Stimulated activated CD8-positive, alpha-beta memory T cell treated with anti-CD3 and anti-CD28 coated beads, Interleukin-12 subunit alpha, Interleukin-12 subunit beta, amount 100 ng/mL, for 1 hour (primary cell): ENCODE measurements at places on chromosomes 6 and 20.

DNA sequence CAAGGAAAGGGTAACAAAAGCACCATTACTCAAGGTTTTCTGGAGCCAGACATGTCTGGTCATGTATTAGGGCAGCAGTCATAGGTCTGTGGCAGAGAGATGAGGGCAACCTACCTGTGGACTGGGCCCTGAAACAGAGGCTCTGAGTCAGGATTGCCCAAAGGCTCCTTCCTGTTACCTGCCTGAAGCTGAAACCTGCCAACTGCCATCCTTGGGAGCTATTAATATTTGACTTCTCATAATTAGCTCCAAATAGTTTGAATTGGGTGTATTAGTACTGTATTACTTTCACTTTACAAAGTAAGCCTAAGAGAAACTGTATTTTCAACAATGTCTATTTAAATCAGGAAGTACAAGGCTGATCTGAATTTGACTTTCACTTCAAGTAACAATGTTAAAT, 72.0 kb upstream of the TBX18 start:
- no peak for DNase-seq

GRCh38 chr6:155319902-155320301, 5.6 kb upstream of the TFB1M start:
- no peak for DNase-seq

- no peak for DNase-seq
Observed at GRCh38 chr6:22970004-22970403, 400.6 kb downstream of the HDGFL1 start.

DNA sequence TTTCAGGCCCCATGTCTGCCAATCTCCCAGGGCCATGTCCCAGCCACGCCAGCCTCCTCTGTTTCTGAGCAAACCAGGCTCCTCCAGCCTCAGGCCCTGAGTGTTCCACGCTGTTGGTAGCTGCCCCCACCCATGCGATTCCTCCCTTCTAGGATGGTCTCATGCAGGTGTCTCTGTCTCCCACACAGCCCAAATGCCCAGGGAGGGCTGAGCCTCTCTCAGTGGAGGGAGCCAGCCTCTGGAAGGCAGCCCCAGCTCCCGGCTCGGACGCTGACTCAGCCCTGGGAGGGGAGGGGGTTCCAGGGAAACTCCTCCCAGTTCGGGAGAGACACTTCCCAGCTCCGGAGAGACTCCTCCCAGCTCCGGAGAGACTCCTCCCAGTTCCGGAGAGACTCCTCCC, 122.9 kb upstream of the AFDN start:
- no peak for DNase-seq

- DNase-seq: no peak
Observed at GRCh38 chr6:145551164-145551563, 184.2 kb downstream of the EPM2A start.

- no peak for DNase-seq
Observed at GRCh38 chr20:17327185-17328148, 100.6 kb downstream of the PCSK2 start.

DNA sequence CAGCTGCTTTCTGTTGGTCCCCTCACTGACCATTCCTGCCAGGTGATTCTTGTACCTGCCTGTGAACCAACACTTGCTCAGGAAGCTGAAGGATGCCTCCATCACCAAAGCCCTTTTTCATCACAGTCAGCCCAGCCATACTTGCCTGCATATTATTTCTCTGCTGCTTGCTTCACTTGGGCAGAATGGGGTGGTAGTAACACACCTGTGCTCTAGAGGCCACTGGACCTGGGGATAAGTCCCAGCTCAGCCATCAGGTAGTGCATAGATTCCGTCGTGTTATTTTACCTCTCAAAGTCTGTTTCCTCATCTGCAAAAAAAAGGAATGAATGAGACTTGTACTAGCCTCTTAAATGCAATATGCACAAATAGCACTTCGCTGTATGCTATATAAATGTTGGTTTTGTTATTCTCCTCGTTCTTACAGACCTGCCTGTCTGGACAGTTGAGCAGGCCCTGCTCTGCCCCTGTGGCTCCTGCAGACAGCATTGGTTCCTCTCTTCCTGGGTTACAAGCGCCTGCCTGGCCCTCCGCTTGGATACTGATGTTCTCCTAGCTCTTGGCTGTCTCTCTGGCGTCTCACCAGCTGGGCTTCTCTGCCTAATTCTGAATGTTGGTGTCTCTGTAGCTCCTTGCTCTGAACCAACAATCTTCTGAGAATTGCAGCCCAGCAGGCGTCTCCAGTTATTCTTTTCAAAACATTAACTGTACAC, 151.8 kb downstream of the UNC5CL start:
- DNase-seq: no peak

- DNase-seq: no peak
Observed at GRCh38 chr6:167766986-167767714, 59.6 kb upstream of the AFDN start.

GRCh38 chr6:114377881-114378280, 35.1 kb upstream of the HS3ST5 start:
- no peak for DNase-seq

DNA sequence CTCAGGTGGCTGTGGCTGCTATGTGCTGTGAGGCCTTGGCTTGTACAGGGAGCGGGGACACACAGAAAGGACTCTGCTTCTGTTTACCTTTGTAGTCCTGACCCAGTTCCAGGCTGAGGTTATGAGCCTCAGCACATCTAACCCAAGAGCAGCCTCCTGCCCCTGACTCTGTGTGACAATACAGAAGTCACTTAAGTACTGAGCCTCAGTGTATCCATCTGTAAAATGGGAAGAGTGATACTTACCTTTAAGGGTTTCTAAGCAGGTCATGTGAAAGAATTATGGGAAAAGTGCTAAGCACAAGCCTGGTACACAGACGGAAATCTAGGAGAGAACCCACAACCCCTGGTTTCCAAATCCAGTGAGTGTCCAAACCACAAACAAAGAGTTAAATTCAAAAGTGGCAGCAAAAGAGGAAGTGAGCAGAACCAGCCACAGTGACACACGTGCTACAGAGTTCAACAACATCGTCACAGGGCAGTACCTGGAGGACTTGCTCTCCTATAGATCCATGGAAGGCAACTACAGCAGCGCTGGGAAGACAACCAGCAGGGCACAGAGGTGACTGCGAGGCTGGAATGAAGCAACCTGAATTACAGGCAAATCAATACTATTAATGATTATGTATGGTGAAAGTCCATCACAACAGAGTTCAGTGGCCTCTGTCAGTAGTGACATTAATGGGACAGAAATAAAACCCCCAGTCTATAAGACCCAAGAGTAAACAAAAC, 12.5 kb downstream of the TRIM26 start:
- DNase-seq: no peak

DNA sequence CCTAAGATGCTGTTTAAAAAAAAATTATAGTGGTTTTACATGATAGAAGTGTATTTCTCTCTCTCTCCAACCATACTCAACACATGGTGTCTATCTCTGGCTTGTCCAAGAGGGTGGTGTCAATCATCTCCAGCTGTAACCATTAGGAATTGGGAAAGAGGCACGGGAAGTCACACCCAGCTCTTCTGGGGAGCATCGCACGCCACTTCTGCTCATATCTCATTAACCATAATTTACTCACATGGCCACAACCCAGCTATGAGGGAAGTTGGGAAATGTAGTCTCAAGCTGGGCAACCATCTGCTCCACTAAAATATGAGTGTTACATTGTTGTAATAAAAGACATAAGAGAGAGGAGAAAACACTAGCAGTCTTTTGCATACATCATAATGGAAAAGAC, 30.4 kb upstream of the TSHZ2 start:
- no peak for DNase-seq

DNA sequence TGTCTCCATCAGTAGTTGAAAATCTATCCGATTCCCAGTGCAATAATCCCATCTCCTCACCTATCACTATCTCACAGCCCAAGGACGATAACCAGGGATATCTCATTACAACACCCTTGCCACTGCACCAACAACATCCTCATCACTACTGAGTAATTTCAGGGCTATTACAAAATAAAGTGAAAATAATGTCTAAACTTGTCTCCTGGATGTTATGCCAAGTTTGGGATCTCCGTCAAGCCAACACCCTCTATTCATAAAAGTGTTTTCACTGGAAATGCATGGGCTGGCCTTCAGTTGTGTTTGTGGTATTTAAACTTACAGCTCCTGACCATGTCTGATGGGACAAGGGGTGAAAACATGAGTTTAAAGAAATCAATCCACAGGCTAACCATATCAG, 42.0 kb upstream of the STMND1 start:
- no peak for DNase-seq

- DNase-seq: no peak
Observed at GRCh38 chr6:43771858-43772680, 2.1 kb downstream of the VEGFA start.

DNA sequence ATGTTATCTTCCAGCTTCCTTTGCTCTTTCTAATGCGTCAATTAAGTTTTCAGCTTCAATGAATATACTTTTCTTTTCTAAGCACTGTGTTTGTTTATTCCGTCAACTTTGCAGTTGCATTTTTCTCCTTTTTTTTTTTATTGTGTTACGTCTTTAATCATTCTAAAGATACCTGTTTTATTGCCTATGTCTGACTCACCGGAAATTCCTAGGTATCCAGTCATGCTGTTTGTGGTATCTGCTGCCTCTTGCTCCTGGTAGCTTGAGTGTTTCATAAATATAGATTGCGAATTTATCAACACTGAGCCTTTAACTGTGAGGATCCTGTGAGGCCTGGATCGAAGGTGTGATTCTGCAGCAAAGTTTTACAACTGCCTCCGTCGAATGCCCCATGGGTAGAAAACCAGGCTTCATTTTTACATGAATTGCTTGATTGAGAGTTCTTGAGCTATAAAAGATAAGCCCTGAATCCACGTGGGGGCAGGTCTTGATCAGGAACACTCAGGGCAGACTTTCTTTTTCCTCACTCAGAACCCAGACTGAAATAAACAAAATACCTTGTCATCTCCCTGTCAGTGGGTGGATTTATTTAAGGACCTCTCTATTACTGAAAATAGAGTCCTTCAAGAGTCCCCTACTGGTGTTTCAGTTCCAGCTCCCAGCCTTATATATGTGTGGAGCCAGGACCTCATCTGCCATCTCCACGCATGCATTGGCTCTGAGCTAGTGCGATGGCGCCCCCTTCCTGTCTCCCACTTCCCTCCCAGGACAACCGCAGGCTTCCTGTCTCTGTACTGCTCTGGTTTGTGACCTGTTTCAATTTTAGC, 60.1 kb upstream of the LRRC1 start:
- DNase-seq: no peak

DNA sequence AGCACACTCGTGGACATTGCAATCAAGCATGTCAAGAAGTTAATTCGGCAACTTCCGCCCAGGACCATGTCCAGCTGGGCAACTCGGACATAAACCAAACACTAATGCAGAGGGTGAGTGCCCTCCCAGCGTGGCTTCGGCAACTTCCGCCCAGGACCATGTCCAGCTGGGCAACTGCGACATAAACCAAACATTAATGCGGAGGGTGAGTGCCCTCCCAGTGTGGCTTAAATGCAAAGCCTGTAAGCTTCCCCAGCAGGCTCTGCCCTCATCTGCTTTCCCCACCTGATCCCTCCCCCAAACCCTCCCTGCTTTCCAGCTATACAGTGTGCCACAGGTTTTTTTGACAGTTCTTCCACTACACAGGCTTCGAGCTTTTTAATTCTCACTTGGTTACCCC, 143.4 kb downstream of the PXDC1 start:
- no peak for DNase-seq

DNA sequence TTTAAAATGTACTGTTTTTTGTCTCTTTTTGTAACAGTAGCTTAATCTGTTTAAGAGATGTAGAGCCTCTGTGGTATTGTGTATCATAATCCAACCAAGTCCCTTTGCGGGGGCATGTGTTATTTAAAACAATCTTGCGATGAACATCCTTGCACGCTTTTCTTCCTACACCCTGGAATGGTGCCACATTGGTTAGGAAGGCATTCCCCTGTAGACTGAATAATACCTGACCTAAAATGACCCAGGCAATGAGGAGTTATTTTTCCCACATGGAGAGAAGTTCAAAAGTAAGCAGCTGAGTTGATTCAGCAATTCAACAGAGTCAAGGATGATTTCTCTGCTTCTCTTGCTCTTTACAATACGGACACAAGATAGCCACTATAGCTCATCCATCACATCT, 142.0 kb upstream of the PMEPA1 start:
- DNase-seq: no peak

DNA sequence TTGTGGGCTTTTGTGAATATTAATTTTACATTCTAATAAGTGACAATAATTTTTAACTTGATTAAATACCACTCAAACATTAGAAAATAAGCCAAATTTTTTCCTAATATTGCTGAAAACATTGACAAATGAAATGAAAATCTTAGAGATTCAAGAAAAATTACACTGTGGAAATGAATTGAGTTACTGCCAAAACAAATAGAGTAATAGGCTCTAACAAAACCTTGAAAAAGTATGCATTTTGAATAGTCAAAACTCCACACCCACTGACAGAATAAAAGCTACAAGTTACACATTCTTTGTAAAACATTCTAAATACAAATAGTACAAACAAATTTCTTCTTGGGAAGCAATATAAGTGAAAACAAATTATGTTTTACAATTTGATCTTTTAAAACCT, 5.9 kb downstream of the TBX18 start:
- DNase-seq: no peak

DNA sequence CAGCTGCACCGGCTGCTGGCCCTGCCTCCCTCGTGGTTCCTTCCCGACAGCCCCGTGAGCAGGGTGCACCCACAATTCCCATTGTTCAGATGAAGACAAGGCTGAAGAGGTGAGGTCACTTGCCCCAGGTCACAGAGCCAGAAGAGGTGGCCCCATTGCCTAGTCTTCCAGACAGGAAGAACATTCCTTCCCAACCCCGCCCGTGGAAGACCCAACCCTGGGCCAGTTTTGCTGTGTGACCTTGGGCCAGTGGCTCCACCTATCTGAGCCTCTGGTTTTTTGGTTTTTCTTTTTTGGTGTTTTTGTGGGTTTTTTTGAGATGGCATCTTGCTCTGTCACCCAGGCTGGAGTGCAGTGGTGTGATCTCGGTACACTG, 61.7 kb downstream of the RIPOR3 start:
- DNase-seq: no peak

- DNase-seq: no peak
Observed at GRCh38 chr6:108944707-108945680, 96.8 kb downstream of the ARMC2 start.

- DNase-seq: no peak
Observed at GRCh38 chr20:41222296-41222695, 85.0 kb downstream of the PLCG1 start.

DNA sequence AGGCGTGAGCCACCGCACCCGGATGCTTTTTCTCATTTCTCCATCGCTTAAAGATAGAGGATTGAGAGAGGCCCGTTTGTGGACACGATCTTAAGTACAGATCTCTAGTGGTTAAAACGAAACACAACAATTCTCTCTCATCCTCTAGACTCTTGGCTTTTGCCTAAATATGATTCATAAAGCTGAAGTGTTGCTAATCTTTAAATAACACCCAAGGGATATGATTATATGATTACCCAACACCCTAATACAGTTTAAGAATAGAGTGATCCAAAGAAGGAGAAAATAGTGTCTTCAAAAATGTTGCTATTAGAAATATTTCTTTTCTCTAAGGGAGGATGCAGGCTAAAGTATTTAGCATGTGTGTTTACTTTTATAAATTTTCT, 50.4 kb downstream of the MTHFD1L start:
- no peak for DNase-seq

GRCh38 chr6:127120023-127120786, 1.7 kb downstream of the RSPO3 start:
- DNase-seq: no peak
